ENCODE measurements at places on chromosomes 13 and 19.
A peak's percentile ranks its signal among the peaks of the same experiment; 100 is the strongest.

GRCh38 chr19:46697204-46697960 is 19.5 kb downstream of the PRKD2 start:
- DNase-seq, result peak; percentile 72

DNA sequence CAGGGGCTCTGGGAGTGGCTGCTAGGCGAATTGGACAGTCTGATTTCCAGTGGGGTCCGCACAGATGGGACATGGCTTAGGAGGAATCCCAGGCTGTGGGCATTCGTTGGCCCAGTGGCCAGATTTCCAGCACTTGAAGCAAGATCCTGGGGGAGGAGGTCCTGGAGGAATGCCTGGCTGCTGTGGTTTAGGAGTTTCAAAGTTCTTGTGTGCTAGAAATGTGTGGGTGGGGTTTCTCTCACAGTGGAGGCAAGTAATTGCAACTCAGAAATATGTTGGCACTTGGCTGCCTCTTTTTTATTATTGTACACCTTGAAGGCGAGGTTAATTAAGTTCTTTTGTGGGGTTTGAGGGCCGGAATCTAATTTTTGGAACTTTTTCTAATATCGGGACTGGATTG is 17.1 kb downstream of the IGFL3 start:
- peak; percentile 57 for DNase-seq

GRCh38 chr13:114124921-114125320 is 7.5 kb downstream of the RASA3 start:
- DNase-seq, result peak; percentile 92

- no peak for DNase-seq
Observed at GRCh38 chr13:34591129-34591528, 350.9 kb upstream of the NBEA start.

DNA sequence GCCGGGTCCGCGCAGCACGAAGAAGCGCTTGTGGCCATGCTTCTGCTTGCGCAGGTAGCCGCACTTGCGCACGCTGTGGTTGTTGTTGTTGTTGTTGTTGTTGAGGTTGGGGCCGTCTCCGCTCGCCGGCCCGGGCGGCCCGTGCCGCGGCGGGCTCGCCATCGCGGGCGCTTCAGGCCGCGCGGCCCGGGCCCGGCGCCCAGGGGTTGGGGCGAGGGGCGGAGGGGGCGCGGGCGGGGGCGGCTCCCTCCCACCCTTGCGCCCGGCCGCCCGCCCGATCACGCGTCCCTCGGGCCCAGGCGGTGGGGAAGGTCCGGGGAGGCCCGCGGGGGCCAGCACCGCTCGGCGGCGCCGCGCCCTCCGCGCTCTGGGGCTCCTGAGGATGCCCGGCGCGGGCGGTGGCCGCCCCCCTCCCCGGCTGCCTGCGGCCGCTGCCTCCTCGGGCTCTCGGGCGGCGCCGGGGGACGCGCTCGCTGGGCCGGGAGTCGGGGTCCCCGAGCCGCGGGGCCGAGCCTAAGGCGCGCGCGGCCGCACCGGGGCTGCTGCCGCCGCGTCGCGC is 412 bp downstream of the IRS2 start:
- DNase-seq, result no peak

DNA sequence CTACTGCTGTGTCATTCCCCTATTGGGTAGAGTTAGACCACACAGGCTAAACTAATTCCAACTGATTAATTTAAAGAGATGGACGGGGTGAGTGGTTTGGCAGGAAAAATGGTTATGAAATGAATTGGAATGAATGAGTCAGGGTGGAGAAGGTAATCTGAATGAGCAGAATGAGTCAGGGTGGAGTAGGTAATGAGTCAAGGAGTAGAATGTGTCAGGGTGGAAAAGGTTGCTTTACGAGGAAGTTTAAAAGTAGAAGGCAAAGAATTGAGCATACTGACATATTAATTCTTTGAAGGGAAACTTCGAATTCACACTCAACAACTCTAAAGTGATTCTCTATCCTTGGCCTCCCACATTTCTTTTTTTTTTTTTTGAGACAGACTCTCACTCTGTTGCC is 12.7 kb upstream of the ZNF121 start:
- peak; percentile 94 for DNase-seq

- no peak for DNase-seq
Observed at GRCh38 chr19:1093811-1094553, 1.2 kb downstream of the POLR2E start.
